Subcutaneous adipose tissue (tissue), 4 donors: ENCODE measurements at places on chromosomes 6 and 20. TPM values are rescaled to one million over a fixed set of nuclear protein-coding genes. Genes with fewer than 3 reads are reported as not detected.

Gene SULF2
- 37.2 TPM for total RNA-seq

Gene COL9A3
- not detected for total RNA-seq

Gene ANKRD66
- total RNA-seq = not detected

Gene ERVFRD-1
- 0.65 TPM for total RNA-seq

Gene DAAM2
- 53.9 TPM for total RNA-seq
